ENCODE measurements at places on chromosomes 6 and 20. TPM values are rescaled to one million over a fixed set of nuclear protein-coding genes. Genes with fewer than 3 reads are reported as not detected.

The RIMS4 gene
- total RNA-seq = 1.6 TPM

The CRISP3 gene
- total RNA-seq = not detected

The KCNG1 gene
- 30.8 TPM for total RNA-seq

The PLN gene
- total RNA-seq = not detected

The TBXT gene
- total RNA-seq = not detected

The SYCP2 gene
- 0.92 TPM for total RNA-seq

The ECT2L gene
- total RNA-seq = not detected

The BHLHE23 gene
- total RNA-seq = not detected

The TLDC2 gene
- total RNA-seq = not detected

The TAB2 gene
- 29.5 TPM for total RNA-seq

The GPRC6A gene
- not detected for total RNA-seq

The OR12D3 gene
- not detected for total RNA-seq

The GPSM3 gene
- 0.57 TPM for total RNA-seq

The RRAGD gene
- 3.1 TPM for total RNA-seq

The CDH4 gene
- total RNA-seq = 6.0 TPM

The HLA-DMB gene
- 1.5 TPM for total RNA-seq

The TFAP2A gene
- 18.7 TPM for total RNA-seq

The VSX1 gene
- 0.56 TPM for total RNA-seq

The TOX2 gene
- total RNA-seq = 10.2 TPM

The KCNK16 gene
- total RNA-seq = not detected

The SMOC2 gene
- not detected for total RNA-seq

The CLPSL2 gene
- total RNA-seq = not detected

The PAK5 gene
- total RNA-seq = not detected

The MDFI gene
- 0.86 TPM for total RNA-seq

The GOPC gene
- 17.8 TPM for total RNA-seq

The CAPN11 gene
- total RNA-seq = not detected

The GTPBP2 gene
- total RNA-seq = 21.7 TPM

The NOL4L gene
- total RNA-seq = 11.7 TPM

The HLA-DMA gene
- 2.4 TPM for total RNA-seq

The MCHR2 gene
- total RNA-seq = not detected

The CST1 gene
- total RNA-seq = 2.0 TPM

The MLIP gene
- not detected for total RNA-seq

The ZC3H12D gene
- 0.20 TPM for total RNA-seq

The MYH7B gene
- total RNA-seq = 0.20 TPM

The VSTM2L gene
- 6.3 TPM for total RNA-seq

The KCNB1 gene
- total RNA-seq = 0.44 TPM

The CHMP4B gene
- total RNA-seq = 186 TPM

The XKR7 gene
- total RNA-seq = not detected

The ID4 gene
- total RNA-seq = 2.6 TPM

Measured in A549 treated with CpdA at 1 μM for 4 hours (cell line).